ENCODE measurements at places on chromosomes 1 and 21.

DNA sequence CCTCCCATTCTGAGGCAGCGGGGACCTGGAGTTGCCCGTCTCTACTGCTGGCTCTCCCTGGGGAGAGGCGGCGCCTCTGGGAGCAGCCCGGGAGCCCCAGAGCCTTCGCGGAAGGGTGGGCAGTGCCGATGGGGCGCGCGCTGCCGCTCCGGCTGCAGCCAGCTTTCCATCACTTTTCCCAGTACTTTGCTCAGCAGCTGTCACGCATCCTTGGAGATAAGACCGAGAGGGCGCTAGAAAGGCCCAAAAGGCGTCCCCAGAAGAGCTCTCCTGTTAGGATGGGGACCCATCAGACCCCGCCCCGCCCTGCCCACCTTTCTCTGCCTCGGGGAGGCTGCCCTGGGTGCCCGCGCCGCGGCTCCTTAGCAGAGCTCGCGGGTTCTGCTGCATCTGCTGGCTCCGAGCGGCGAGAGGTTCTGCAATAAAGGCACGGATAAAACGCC, 534 bp downstream of the KCNH1 start:
- DNase-seq = no peak

- no peak for DNase-seq
These were observed 3.4 kb downstream of the CAPN9 start for GRCh38 chr1:230750576-230750975.

DNA sequence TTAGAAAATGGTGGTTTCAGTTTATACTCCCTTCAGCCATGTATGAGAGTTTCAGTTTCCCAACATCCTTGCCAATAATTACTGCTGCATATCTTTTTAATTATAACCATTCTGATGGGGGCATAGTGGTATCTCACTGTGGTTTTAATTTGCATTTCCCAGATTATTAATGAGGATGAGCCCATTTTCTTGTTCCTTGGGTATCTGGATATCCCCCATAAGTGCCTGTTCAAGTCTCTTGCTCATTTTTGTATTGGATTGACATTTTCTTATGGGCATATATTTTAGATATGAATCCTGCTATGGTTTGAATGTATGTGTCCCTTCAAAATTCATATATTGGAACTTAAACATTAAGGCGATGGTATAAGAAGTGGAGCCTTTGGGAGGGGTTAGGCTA, 1.6 kb upstream of the ZMYM6 start:
- DNase-seq = no peak

- peak; percentile 21 for DNase-seq
These were observed 105.7 kb downstream of the PLPPR5 start for GRCh38 chr1:98898940-98899339.

DNA sequence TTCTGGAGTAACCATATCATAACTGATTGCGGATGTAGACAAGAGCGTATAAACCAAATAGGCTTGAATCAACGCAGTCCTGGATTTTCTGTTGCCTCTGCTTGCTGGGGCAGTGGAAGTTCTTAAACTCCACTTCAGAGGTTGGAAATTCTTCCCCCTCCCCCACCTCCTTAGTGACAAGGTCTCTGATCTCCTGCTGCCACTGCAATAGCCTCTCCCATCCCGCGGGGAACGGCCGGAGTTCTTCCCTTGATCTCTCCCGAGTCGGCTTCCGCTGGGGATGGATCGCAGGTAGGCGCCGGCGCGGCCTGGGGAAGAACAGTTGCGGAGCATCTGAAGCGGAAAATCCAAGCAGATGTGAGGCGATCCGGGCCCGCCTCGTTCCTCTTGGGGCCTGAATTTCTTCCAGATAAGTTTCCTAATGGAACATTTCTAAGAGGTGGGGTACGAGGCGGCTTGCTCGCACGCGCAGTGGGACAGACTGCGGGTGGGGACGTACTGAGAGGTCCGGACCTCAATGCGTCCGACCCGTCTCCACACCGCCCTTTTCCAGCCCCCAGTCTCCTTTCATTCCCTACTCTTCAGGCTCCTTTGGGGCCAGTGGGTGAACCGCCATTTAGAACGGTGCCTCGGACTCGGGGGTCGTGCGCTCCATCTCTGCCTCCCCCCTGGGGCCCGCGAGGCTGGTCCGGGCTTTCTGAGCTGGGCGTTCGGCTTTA, 3.1 kb upstream of the SIM2 start:
- no peak for DNase-seq

GRCh38 chr1:29546496-29546895, 310.2 kb downstream of the PTPRU start:
- no peak for DNase-seq

GRCh38 chr1:154179946-154180687, 11.8 kb downstream of the TPM3 start:
- DNase-seq = no peak

- peak; percentile 11 for DNase-seq
These were observed 207.2 kb upstream of the NFIA start for GRCh38 chr1:60875138-60875537.

DNA sequence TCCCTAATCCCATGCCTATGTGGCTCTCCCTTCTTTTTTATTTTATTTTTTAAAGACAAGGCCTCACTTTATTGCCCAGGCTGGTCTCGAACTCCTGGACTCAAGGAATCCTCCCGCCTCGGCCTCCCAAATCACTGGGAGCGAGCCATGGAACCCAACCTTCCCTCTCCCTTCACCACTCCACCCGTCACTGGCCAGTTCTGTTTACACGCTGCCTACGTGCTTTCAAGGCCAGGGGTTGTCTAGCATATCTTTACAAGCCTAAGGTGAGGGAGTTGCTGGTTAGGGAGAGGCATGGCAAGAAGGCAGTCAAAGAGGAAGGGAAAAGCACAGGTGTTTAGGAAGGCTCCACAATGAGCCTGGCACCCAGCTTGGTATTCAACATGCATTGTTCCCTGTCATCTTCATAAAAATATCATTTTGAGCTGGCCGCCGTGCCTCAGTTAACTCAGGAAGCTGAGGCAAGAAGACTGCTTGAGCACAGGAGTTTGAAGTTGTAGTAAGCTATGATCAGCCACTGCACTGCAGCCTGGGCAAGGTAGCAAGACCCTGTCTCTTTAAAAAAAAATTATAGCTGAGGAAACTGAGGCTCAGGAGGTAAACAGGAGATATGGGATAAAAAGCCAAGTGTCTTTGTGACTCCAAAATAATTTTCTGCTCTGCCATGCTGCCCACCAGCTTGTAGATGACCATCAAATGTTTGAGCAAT, 1.1 kb downstream of the RHBDL2 start:
- no peak for DNase-seq

DNA sequence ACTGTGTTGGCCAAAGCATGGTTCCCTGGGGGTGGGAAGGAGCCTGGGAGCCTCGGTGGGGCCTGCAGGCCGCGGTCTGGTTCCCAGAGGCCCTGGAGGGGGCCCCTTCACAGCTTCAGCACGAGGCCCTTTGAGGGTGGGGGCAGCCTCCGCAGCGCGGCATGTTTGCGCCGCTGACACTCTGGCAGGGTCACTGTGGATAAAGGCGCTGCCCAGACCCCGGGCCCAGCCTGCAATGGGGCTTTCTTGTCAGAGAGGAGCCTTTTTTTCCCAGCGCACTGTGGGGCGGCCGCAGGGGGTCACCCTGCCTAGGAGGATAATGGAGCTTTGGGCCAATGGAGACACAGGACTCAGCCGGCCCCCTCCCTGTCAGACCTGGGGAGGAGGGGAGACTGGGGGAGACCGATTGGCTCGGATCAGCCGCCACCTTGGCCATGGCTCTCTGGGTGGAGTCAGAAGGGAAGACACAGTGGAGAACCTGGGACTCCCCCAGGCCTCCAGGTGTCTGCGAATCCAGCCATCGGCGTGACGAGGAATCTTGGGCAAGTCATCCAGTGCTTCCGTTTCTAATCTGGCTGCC, 26.0 kb downstream of the EPHB2 start:
- DNase-seq = no peak

GRCh38 chr1:223210788-223211120, 67.7 kb upstream of the TLR5 start:
- peak; percentile 54 for DNase-seq

- DNase-seq = no peak
These were observed 22.8 kb upstream of the ELOA start for GRCh38 chr1:23720256-23720995.

DNA sequence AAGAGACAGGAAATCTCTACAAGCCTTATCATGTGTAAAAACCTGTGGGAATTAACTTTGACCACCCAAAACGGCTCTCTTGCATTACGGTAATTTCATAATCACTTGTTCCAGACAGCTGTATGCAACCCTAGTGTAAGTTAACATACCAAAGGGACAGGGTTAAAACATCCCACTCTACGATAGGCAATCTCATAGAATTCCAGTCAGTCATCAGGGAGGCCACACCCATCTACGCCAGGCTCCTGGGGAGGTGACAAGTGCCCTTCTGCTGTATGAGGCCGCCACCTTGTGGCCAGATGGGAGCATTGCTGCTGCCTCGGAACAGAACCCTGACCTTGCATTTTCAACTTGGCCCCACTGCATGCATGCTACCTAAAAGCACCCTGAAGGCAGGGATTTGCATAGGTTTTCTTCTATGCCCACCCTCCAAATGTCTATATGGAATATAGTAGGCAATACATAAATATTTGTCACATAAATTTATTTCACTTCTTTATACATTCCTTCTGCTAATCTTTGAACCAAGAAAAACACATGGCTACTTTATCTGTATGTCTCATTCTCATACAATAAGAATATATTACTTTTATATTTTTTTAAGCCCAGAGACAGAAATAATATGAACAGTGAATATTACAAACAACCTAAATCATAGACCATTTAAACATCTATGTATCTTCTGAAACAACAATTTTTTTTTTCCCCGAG, 12.6 kb downstream of the HSF2BP start:
- peak; percentile 90 for DNase-seq

DNA sequence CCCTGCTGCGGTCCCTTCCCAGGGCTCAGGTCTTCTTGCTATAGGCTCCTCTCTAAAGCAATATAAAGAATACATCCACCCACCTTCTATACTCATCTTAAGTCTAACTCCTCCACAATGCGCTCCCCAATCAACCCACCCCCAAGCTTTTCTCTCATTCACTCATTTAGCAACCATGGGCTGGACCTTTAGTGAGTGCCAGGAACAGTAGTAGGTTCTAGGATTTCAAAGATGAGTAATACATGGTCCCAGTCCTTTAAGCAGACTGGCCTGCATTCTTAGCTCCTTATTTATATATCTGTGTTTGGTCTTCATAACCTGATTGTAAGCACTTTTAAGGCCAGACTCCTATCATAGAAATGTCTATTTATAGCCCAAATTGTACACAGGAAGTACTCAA, 5.9 kb downstream of the CAMK1G start:
- DNase-seq = peak; percentile 11

- no peak for DNase-seq
These were observed 55.7 kb downstream of the PLD5 start for GRCh38 chr1:242468784-242469183.

GRCh38 chr1:190747704-190748103, 270.0 kb upstream of the BRINP3 start:
- peak; percentile 63 for DNase-seq

DNA sequence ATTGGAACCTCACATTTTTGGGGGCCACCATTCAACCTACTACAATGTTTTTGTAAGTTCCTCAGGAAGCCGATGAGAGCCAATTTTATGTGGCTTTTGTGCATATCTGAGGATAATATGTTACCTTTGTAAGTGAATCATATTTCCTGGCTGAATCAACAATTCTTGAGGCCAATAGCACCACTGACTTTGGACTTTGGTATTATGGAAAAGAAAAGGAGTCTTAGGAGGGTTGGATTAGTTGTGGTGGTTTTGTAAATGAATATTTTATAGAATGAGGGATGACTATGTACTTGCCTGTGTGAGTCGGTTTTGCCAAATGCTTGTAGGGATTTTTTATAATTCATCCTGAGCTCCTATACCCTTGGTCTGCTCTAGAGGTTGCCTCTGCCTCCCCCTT, 181.5 kb upstream of the HMGB4 start:
- peak; percentile 71 for DNase-seq

GRCh38 chr1:116375887-116376728, 3.1 kb downstream of the ATP1A1 start:
- peak; percentile 60 for DNase-seq

- no peak for DNase-seq
These were observed 310.6 kb downstream of the NPHP4 start for GRCh38 chr1:5681654-5682053.

DNA sequence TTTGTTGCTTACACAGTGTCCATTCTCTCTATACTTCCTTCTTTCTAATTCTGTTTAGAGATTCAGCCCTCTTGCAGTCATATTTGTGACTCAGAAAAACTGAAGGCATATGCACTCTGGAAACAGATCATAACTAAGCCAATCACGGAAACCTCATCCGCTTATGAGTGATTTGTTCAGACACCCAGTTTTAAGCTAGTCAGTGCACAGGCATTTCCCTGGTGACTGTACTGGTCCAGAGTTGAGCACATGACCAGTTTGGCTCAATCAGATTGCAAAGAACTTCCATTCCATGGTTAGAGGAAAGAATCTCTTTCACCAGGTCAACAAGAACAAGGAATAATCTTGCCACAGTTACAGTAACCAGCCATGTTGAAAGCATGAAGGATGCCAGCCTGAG, 69.2 kb upstream of the SGIP1 start:
- peak; percentile 98 for DNase-seq

GRCh38 chr1:193634876-193635275, 448.5 kb upstream of the B3GALT2 start:
- no peak for DNase-seq

GRCh38 chr21:26840201-26840600, 5.0 kb downstream of the ADAMTS1 start:
- DNase-seq = no peak

GRCh38 chr21:14560139-14560538, 14.0 kb upstream of the SAMSN1 start:
- no peak for DNase-seq

- no peak for DNase-seq
These were observed 11.8 kb upstream of the TMEM201 start for GRCh38 chr1:9576903-9577302.

GRCh38 chr1:177748080-177748801, 221.6 kb downstream of the SEC16B start:
- DNase-seq = no peak

GRCh38 chr1:53868565-53868964, 21.0 kb downstream of the YIPF1 start:
- no peak for DNase-seq

- DNase-seq = no peak
These were observed 34.6 kb upstream of the CHIT1 start for GRCh38 chr1:203264052-203264501.

DNA sequence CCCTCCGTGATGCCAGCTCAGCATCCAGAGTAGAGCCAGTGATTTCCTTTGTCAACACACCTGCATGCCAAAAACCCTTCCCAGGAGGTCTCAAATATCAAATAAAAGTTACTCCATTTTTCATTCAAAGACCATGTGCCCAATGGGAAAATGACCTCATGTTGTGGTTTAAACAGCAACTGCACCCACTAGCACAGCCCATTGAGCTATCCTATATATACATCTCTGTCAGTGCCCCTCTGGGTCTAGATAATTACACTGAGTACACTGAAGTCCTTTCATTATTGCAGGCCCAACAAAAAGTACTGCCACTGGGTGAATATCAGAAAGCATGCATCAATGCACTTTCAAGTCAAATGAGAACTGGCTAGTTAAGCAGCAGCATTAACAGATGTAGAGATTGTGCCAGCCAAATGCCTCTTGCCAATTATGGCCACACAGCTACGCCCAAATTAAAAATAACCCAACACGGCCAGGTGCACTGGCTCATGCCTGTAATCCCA, 117.7 kb downstream of the SLC45A1 start:
- DNase-seq = no peak
